ENCODE measurements at places on chromosomes 6 and 20. TPM values are rescaled to one million over a fixed set of nuclear protein-coding genes. Genes with fewer than 3 reads are reported as not detected.

Gene SAMD3
- total RNA-seq, result not detected

Gene NHSL1
- 10.8 TPM for total RNA-seq

Gene UFL1
- 19.4 TPM for total RNA-seq

Gene ABT1
- 11.7 TPM for total RNA-seq

Gene SNAI1
- total RNA-seq, result 5.1 TPM

Gene GPSM3
- total RNA-seq, result 1.6 TPM

Gene SLC25A27
- total RNA-seq, result 1.7 TPM

Gene SEL1L2
- total RNA-seq, result not detected

Gene CFB
- total RNA-seq, result 56.5 TPM

Gene CLVS2
- total RNA-seq, result under 0.01 TPM

Gene EPPIN
- total RNA-seq, result not detected

Gene FUT9
- total RNA-seq, result not detected

Gene SIM1
- total RNA-seq, result not detected

Gene MEP1A
- not detected for total RNA-seq

Gene RPP21
- total RNA-seq, result 52.2 TPM

Gene GPX6
- not detected for total RNA-seq

Gene GMDS
- total RNA-seq, result 12.4 TPM

Gene TNFRSF6B
- 3.1 TPM for total RNA-seq

Gene ZNF335
- 7.6 TPM for total RNA-seq

Gene DEFB132
- not detected for total RNA-seq

Gene SIRPB1
- total RNA-seq, result 1.7 TPM

Gene KHDC1L
- not detected for total RNA-seq

Gene MAFB
- 30.5 TPM for total RNA-seq

Gene C6orf163
- total RNA-seq, result 0.44 TPM

Gene CGAS
- total RNA-seq, result 2.4 TPM

Gene GSS
- 38.8 TPM for total RNA-seq

Gene SLC22A16
- total RNA-seq, result 0.39 TPM
